Activated CD4-positive, CD25-positive, alpha-beta regulatory T cell treated with anti-CD3 and anti-CD28 coated beads, Interleukin-2, amount 50 U/mL, for 72 hours (primary cell): ENCODE measurements at places on chromosomes 11 and 22.
A peak's percentile ranks its signal among the peaks of the same experiment; 100 is the strongest.

DNA sequence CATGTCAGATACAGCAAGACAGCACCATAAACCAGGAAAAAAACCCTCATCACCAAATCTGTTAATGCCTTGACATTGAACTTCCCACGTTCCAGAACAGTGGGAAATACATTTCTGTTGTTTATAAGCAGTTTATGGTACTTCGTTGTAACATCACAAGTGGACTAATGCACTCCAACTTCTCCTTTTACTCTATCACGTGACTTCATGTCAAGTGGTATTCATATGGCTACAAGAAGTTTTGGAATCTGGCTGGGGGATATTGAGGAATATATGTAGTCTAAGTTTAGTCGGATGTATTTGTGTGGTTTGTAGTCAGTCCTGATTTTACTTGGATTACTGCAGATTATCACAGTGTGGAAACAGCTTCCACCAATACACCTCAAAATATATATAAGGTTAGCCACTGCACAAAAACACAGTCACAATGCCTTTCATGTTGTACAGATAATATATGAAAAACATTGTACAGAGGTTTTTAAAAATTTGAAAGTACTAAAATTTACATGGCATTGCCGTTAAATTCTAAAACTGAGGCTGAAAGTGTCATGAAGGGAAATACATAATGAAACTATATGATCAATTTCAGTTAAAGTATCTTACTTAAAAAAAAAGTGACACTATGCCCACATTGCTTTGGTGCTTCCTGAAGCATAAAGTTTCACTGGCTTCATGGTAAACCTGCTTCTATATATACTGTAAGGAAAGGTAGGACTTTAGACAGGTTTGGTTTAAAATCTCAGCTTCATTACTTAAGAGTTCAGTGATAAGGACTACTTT, 134.1 kb downstream of the CASP12 start:
- DNase-seq = no peak

DNA sequence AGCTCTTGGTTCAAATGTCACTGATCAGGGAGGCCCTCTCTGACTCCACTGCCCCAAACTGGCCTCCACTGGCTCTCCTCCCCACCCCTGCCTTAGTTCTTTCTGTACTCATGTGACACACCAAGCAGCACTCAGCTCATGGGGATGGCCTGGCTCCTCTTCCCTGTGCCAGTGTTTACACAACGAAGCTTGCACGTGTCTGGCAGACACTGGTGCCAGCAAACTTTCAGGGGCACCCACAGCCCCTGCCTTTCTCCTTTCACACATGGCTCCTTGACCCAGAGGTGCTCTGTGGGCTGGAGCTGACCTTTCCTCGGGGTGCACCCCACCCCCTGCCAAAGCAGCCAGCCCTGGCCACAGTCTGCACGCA, 37.6 kb upstream of the PARVG start:
- no peak for DNase-seq

DNA sequence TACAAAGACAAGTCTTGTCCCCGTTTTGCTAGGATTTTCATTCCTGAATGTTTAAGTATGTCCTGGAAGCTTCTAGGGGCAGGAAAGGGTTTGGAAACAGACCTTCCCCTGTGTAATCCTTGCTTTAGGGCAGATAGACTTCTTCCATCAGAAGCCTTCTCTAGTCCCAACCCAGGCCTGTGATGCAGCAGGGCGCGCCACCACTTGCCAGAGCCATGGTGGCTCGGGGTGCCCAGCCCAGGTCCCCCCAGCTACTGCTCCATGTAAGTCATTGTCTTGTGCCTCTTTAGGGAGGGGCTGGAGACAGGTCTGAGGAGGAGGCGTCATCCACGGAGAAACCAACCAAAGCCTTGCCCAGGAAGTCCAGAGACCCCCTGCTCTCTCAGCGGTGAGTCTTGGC, 4.3 kb downstream of the NOL12 start:
- no peak for DNase-seq

- no peak for DNase-seq
These were observed 66.0 kb upstream of the GRAMD1B start for GRCh38 chr11:123364080-123364479.

DNA sequence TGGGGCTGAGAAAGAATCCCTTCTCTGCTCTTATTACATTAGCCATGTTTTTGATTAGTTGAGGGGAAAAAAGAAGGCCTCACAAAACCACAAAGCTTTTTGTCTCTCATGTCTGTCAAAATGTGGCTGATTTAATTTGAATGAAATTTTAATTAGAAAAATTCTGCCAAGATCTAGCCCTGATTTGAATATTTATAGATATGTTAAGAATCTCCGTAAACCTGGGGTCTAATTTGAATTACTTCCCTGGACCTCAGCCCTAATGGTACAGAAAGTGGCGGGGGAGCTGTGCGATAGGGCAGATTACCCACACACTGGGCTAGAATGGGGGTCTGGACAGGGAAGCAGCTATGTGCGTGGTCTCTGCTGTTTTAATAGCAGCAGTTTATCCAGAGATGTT, 141.3 kb upstream of the TTC12 start:
- DNase-seq = no peak

- no peak for DNase-seq
These were observed 209.1 kb downstream of the KIRREL3 start for GRCh38 chr11:126791446-126791845.

- DNase-seq = no peak
These were observed 92.6 kb downstream of the ENTHD1 start for GRCh38 chr22:39800790-39801520.

DNA sequence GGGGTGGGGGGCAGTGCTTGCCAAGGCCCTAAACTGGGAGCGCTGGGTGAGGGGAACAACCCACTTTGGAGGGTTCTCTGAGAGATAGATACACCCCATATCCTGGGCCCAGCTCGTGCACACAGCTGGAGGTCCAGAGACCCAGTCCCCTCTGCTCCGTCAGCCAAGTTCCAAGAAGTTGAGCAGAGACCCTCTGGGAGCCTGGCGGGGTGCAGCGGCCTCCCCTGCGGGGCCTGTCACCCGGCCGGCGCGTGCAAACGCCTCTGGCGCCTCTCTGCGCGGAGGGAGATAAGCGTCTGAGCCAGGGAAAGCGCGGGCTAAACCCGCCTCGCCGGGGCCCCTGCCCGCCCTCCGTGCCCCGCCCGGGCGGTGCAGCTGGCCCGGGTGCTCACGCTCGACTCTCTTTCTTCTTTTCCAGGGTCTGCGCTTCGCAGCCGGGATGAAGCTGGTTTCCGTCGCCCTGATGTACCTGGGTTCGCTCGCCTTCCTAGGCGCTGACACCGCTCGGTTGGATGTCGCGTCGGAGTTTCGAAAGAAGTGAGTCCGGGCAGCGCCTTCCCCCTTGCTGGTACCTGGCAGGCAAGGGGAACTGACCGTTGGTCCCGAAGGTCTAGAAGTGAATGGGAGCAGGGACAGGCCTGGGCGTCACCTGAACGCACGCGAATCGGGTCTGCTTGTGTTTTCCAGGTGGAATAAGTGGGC, 540 bp downstream of the ADM start:
- DNase-seq = peak; percentile 44

- no peak for DNase-seq
These were observed 1261.0 kb downstream of the FAM181B start for GRCh38 chr11:81472646-81473045.

- DNase-seq = no peak
These were observed 121.8 kb downstream of the ETS1 start for GRCh38 chr11:128465531-128465930.

DNA sequence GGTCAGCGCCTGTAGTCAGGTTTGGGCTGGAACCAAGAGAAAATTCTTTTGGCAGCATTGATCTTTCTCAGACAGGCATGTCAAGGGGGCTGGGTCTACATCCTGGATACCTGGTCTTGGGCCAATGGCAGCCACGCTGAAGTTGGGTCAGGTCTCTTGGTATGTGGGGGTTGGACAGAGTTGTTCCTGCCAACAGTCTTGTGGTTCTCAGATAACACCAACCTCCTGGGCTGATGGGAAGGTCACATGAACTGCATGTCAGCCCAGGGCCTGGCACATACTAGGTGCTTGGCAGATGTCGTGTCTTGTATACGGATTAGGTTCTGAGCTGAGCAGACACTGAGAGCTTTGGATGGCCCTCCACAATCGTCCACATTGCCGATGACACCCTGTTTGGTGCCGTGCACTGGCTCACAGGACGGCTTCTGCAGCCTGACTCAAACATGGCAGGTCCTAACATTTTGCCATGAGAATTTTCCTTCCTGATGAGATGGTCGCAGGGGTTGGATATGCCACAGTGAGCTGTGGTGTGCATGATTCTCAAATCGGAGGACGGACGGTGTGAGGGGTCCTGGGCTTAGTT, 42.0 kb downstream of the FBLN1 start:
- DNase-seq = no peak

DNA sequence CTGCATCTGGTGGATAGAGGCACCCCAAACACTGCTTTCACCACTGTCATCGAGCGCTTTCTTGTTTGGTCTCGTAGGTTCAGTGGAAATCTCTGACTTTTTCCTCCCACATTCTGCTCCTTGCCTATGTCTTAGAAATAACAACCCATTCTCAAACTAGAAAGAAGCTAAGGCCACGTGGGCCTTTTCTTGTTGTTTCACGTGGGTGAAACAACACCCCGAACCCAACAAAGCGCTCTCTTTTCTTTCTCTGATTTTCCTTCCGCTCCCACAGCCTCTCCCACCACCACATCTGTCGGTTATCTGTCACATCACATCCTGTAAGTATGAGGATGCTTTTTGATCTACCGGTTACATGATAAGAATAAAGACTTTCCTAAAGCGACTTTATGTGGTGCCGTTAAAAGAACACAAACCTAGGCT, 77.1 kb downstream of the LINC01488 start:
- no peak for DNase-seq
